T-helper 2 cell treated with Interferon-gamma antibody and Interleukin-4, amounts not matched to agents 5 μg/mL and 100 μg/mL, for 36 hours (primary cell): ENCODE measurements at places on chromosomes 12 and 14.

DNA sequence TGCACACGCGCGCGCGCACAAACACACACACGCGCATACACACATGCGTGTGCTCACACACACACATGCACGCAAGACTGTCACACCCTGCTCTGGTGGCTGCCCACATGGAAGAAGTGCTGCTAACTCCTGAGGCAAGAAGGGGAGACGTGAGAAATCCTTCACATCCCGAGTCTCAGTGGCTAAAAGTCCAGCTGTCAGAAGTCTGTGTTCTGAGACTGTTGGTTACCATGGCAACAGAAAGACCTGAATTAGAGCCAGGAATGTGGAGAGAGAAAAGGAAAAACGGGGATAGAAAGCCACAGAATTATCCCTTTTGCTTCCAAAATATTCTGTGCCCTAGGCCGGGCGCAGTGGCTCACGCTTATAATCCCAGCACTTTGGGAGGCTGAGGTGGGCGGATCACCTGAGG lies 71.2 kb downstream of the PPFIBP1 start:
- no peak for DNase-seq
- no peaks in the 10 kb centered on the region for H3K36me3 ChIP-seq
- H3K27ac ChIP-seq = no peak overlapping the region
- no peaks in the 10 kb centered on the region for H3K27me3 ChIP-seq
- no peak overlapping the region for H3K4me3 ChIP-seq

DNA sequence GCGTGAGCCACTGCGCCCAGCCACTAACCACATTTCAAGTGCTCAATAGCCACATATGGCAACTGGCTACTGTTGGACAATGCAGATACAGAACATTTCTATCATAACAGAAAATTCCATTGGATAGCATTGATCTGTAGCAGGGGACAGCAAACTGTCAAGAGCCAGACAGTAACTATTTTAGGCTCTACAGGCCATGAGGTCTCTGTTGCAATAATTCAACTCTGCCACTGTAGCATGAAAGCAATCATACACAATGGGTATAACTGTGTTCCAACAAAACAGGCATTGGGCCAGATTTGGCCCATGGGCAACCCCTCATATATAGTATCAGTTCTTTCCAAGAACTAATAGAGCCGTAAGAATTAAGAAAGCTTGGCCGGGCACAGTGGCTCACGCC lies 8.0 kb downstream of the CSRNP2 start:
- H3K36me3 ChIP-seq = peaks cover 13% of the 10 kb centered on the region
- no peak for DNase-seq
- no peaks in the 10 kb centered on the region for H3K27me3 ChIP-seq
- no peak overlapping the region for H3K27ac ChIP-seq

DNA sequence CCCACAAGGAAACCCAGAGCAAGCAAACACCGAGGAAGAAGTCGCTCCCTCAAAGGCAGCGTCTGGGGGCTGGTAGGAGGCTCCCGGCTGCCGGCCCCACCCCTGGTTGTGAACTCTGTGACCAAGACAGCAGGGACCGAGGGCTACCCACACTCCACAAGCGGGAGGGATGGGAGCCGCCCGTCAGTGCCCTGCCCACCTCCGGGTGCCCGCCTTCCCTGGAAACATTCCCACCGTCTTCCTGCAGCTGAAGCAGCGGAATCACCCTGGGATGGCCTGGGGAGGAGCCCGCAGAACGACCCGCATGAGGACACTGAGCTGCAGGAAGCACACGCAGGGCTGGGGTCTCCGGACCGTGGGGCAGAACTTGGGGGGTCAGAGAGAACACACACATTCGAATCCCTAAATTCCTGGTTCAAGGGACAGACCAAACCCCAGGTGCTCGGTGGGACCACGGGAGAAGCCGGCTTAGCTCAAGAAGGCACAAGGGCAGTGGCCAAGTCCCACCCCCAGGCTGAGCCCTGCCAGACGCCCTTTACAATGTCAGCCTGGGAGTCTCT lies 33.5 kb upstream of the C14orf180 start:
- no peak overlapping the region for H3K4me3 ChIP-seq
- H3K36me3 ChIP-seq = no peaks in the 10 kb centered on the region
- DNase-seq = no peak
- no peak overlapping the region for H3K27ac ChIP-seq

- H3K27ac ChIP-seq = no peak overlapping the region
- no peaks in the 10 kb centered on the region for H3K4me1 ChIP-seq
- H3K4me3 ChIP-seq = no peak overlapping the region
- no peaks in the 10 kb centered on the region for H3K36me3 ChIP-seq
- H3K27me3 ChIP-seq = peaks cover 14% of the 10 kb centered on the region
These were observed 44.1 kb upstream of the CISTR start for GRCh38 chr12:53795927-53796326.

DNA sequence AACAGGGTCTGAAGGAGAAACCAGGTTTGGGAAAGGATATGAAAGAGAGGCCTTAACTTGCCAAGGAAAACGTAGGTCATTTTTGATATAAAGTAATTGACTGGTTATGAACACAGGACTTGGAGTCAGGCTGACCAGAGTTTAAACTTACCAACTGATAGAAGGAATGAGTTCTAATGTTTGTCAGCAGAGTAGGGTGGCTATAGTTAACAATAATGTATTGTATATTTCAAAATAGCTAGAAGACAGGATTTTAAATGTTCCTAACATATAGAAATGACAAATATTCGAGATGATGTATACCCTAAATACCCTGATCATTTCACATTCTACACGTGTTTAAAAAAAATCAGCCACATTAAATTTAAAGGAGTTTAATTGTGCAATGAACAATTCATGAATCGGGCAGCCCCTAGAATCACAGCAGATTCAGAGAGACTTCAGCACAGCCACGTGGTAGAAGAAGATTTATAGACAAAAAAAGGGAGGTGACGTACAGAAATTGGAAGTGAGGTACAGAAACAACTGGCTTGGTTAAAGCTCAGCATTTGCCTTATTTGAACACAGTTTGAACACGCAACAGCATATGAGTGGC lies 52.5 kb upstream of the PLEKHG7 start:
- peaks cover 5% of the 10 kb centered on the region for H3K27me3 ChIP-seq
- H3K36me3 ChIP-seq = no peaks in the 10 kb centered on the region
- DNase-seq = no peak
- H3K4me3 ChIP-seq = no peak overlapping the region
- peaks cover 3% of the 10 kb centered on the region for H3K4me1 ChIP-seq
- H3K27ac ChIP-seq = no peak overlapping the region

GRCh38 chr12:117342682-117343081 lies 18.7 kb downstream of the NOS1 start:
- no peak overlapping the region for H3K4me3 ChIP-seq
- DNase-seq = no peak
- peaks cover 6% of the 10 kb centered on the region for H3K4me1 ChIP-seq
- H3K36me3 ChIP-seq = no peaks in the 10 kb centered on the region

DNA sequence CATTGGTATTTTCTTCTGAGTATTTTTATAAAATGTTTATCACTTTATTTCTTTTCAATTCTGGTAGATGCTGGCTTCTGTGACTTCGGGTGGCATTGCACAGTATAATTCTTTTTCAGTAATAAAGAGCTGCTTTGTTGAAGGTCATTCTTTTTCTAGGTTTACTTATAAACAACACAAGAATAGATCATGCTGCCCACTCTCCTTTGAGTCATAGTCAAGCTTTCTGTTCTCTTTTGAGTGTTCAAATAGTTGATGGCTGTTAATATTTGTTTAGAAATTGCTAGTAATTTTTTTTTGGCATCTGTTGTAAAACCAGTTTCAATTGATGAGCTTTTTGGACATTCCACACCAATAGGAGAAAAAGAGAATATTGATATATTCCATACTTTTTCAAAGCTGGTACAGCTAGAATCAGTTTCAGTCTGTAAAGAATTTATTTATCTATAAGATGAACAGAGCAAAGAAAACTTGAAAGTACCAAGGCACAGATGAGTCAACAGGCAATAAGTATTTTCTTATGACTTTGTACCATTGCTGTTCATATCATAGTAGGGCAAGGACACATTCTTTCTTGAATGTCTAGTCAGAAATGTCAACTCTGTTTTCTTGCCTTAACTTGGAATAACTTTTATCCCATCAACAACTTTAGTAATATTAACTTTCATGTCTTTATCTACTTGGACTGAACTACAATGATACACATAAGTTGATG lies 513.0 kb upstream of the SEL1L start:
- no peaks in the 10 kb centered on the region for H3K27me3 ChIP-seq
- H3K36me3 ChIP-seq = no peaks in the 10 kb centered on the region
- DNase-seq = no peak
- no peak overlapping the region for H3K4me3 ChIP-seq
- H3K4me1 ChIP-seq = no peaks in the 10 kb centered on the region
- no peak overlapping the region for H3K27ac ChIP-seq

DNA sequence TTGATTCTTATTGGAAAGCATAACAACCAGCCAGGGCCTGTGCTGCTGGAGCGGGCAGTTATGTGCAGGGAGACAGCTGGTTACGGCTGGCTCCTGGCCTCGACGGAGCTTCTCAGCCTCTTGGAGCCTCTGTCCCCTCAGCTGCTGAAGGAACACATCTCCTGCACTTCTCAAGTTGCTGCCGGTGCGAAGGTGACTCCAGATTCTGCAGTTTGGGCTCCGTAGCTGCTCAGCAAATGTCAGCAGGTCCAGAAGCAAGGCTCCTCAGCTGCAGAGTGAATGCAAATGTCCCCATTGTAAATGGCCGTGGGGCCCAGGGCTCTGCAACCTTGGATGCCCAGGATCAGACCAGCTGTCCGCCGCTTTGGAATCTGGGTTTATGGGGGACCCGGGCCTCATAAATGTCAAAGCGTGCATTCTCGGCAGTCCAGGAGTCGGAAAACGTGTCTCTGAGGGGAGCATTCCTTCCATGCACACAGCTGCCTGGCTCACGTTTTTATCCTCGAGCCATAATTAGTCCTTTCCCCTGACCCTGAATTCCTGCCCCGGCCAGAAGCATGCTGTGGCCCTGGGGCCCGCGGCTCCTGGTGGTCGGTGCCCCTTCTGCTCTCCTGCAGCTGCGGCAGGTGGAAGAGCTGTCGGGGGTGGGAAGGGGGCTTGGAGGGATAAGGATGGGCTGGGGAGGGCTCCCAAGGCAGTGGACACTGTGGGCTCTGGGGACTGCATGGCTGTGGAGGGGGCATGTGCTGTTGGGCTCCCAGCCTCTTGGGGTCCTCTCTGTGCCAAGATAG lies 106.0 kb downstream of the KIF26A start:
- H3K36me3 ChIP-seq = no peaks in the 10 kb centered on the region
- H3K27ac ChIP-seq = no peak overlapping the region
- H3K4me3 ChIP-seq = no peak overlapping the region
- no peaks in the 10 kb centered on the region for H3K27me3 ChIP-seq
- DNase-seq = no peak
- H3K4me1 ChIP-seq = no peaks in the 10 kb centered on the region

DNA sequence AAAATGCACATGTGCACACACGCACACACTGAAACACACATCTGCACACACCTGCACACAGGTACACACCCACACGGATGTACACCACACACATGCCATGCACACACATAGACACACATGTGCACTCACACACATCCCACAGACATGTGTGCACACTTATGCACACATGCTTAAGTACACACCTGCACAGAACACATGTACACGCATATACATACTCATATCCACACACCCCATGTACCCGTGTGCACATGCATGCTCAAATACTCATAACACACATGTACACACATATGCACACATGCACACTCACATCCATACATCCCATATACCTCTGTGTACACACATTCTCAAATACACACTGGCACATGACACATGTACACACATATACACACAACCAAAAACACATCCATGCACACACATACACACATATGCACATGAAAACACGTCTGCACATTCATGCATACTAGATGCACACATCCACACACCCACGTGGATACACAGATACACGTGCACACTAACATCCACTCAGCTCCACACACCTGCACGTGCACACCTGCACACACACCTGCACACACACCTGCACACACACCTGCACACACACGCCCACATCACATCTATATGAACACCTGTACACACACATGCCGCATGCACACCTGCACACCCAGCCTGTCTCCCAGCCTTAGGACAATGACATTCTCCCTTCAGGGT lies 336.7 kb downstream of the ADGRD1 start:
- no peak overlapping the region for H3K4me3 ChIP-seq
- DNase-seq = no peak
- H3K36me3 ChIP-seq = no peaks in the 10 kb centered on the region
- no peaks in the 10 kb centered on the region for H3K27me3 ChIP-seq

- H3K36me3 ChIP-seq = no peaks in the 10 kb centered on the region
- H3K27me3 ChIP-seq = peaks cover 3% of the 10 kb centered on the region
- peaks cover 2% of the 10 kb centered on the region for H3K4me1 ChIP-seq
- H3K27ac ChIP-seq = no peak overlapping the region
These were observed 9.6 kb downstream of the APOBEC1 start for GRCh38 chr12:7656121-7656520.

DNA sequence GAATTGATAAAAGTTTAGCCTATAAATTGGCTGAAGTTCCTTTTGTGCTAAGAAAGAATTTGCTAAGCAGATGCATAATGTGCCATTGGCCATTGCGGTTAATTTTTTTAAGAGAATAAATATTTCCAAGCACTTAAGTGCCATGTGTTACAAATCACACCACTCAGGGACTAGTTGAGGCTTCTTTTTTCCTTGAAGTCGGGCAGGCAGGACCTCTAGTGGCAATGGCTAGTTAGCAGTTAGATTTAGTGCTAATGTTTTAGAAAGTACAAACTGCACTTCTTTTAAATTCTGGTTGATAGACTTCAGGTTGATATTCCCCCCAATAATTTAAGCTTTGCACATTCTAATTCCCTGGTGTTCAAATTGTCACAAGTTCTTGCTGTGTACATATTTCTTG lies 294.3 kb downstream of the APAF1 start:
- H3K27me3 ChIP-seq = peaks cover 9% of the 10 kb centered on the region
- no peaks in the 10 kb centered on the region for H3K36me3 ChIP-seq
- no peak for DNase-seq
- H3K4me1 ChIP-seq = no peaks in the 10 kb centered on the region
- H3K4me3 ChIP-seq = no peak overlapping the region

GRCh38 chr12:100476013-100476751 lies 2.5 kb downstream of the NR1H4 start:
- DNase-seq = no peak
- peaks cover 5% of the 10 kb centered on the region for H3K27me3 ChIP-seq
- H3K27ac ChIP-seq = no peak overlapping the region
- no peak overlapping the region for H3K4me3 ChIP-seq
- no peaks in the 10 kb centered on the region for H3K36me3 ChIP-seq

GRCh38 chr14:69247676-69248440 lies 12.1 kb upstream of the GALNT16 start:
- H3K27ac ChIP-seq = no peak overlapping the region
- peaks cover 9% of the 10 kb centered on the region for H3K27me3 ChIP-seq
- H3K36me3 ChIP-seq = no peaks in the 10 kb centered on the region
- no peak overlapping the region for H3K4me3 ChIP-seq

GRCh38 chr12:104353012-104353981 lies 49.8 kb downstream of the EID3 start:
- peaks cover 4% of the 10 kb centered on the region for H3K4me1 ChIP-seq
- no peak overlapping the region for H3K27ac ChIP-seq
- DNase-seq = no peak

GRCh38 chr14:42192738-42193653 lies 586.3 kb downstream of the LRFN5 start:
- no peaks in the 10 kb centered on the region for H3K27me3 ChIP-seq
- H3K4me1 ChIP-seq = no peaks in the 10 kb centered on the region
- H3K36me3 ChIP-seq = no peaks in the 10 kb centered on the region
